ENCODE measurements at places on chromosomes 1 and 21.

- no peak for DNase-seq
Measured at GRCh38 chr1:58596631-58597052, 19.6 kb upstream of the TACSTD2 start.

DNA sequence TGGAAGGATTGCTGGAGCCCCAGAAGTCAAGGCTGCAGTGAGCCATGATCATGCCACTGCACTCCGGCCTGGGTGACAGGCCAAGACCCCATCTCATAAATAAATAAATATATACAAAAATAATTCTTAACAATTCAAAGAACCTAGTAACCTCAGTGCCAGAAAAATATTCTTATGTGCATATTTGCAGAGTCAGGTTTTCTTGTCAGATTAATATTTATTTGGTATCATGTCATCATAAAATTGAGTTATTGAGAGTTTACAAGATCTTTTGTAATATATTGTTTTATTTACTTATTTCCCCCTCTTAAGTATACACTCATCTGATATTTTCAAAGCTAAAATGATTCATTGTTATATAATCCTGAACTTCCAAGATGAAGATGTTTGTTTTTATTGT is 24.5 kb upstream of the AGL start:
- DNase-seq = no peak

DNA sequence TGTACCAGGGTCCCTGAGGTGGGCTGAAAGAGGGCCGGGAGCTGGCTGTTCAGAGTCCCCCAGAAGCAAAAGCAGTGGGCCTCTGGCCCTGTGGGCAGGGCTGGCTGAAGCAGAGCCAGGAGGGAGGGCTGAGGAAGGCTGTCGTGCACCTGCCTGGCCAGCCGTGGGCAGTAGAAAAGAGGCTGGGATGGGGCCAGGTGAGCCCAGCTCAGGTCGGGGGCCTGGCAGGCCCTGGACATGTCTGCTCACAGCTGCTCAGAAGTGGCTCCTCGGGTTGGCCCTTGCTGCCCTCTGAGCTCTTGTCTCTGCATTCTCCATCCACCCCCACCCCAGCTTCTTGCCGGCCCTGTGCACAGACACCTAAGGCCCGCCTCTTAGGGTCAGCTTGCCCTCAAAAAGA is 60.0 kb downstream of the TCP10L start:
- DNase-seq = no peak

DNA sequence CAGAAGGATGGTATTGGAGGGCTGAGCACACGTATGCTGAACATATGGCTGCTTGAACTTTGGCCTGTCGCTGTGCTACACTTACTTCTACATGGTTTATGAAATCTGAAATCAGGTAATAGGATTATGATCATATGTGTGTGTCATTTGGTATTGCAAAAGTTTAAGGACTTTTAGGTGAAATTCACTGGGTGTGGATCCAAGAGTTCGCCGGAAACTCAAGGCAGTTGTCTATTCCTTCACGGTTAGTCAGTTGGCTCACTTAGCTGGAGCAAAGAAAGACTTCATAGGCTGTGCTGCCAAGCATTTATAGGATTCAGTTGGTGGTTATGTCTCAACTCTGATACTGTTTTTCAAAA is 927 bp downstream of the UAP1 start:
- DNase-seq = no peak

- peak; percentile 39 for DNase-seq
Measured at GRCh38 chr21:35026617-35027562, 22.2 kb downstream of the RUNX1 start.

- DNase-seq = no peak
Measured at GRCh38 chr1:209157546-209158249, 425.8 kb upstream of the CAMK1G start.
